GM23248 (cell line): ENCODE measurements at places on chromosomes 7 and 10. TPM values are rescaled to one million over a fixed set of nuclear protein-coding genes. Genes with fewer than 3 reads are reported as not detected.

The ZNF727 gene
- total RNA-seq, result not detected in 2 replicates

The SPDYE2 gene
- total RNA-seq, result not detected in 2 replicates

The POLR2J gene
- total RNA-seq, result 11.3 and 15.5 TPM in 2 replicates

The NXPH1 gene
- total RNA-seq, result not detected in 2 replicates

The DRGX gene
- not detected in 2 replicates for total RNA-seq

DNA sequence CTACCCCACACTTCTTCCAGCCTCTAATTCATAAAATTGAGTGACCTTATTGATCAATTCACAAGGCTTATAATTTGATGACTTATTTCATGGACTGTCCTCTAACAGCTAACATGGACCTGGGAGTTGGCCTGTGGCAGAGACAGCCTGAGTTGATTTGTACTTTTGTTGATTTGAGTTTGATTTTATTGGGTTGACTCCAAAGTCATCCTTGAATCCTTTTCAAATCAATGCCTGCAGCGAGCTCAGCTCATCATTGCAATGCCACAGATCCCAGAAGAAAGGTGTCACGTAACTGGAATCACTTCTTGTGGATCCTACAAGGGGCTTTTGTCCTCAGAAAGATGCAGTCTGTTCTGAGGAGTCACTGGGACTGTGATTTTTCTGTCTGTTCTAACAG, 138.0 kb downstream of the CAMK1D start:
- no peak overlapping the region for H3K27ac ChIP-seq
- no peaks in the 10 kb centered on the region for H3K36me3 ChIP-seq
- no peaks in the 10 kb centered on the region for H3K4me1 ChIP-seq
- H3K4me3 ChIP-seq, result no peak overlapping the region

GRCh38 chr10:71975087-71975870, 11.1 kb downstream of the CHST3 start:
- peak overlapping the region; percentile 90 for H3K27ac ChIP-seq
- H3K27me3 ChIP-seq, result no peaks in the 10 kb centered on the region
- H3K36me3 ChIP-seq, result no peaks in the 10 kb centered on the region
- H3K4me1 ChIP-seq, result peaks cover 78% of the 10 kb centered on the region
- DNase-seq, result peak; percentile 71

GRCh38 chr7:150378115-150378852, 846 bp upstream of the ZNF775 start:
- no peaks in the 10 kb centered on the region for H3K27me3 ChIP-seq
- H3K36me3 ChIP-seq, result 0 out of 2 replicates have a peak, but pooled peaks cover 2% of the 10 kb centered on the region
- H3K27ac ChIP-seq, result peak overlapping the region; percentile 45
- peaks cover 8% of the 10 kb centered on the region; the same call in 1 of the 2 replicates for H3K4me1 ChIP-seq
- peak; percentile 70 for DNase-seq

DNA sequence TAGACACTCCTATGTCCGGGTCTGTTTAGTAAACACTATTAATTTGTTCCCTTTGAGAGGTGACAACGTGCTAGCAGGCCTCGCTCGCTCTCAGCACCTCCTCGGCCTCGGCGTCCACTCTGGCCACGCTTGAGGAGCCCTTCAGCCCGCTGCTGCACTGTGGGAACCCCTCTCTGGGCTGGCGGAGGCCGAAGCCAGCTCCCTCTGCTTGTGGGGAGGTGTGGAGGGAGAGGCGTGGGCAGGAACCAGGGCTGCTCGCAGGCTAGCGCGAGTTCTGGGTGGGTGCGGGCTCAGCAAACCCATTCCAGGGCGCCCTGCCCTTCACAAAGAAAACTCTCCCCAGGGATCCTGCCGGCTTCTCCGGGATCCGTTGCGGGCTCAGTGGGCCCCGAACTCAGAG, 144.4 kb upstream of the CDCA7L start:
- H3K27ac ChIP-seq, result no peak overlapping the region
- no peak for DNase-seq
- H3K4me3 ChIP-seq, result no peak overlapping the region

DNA sequence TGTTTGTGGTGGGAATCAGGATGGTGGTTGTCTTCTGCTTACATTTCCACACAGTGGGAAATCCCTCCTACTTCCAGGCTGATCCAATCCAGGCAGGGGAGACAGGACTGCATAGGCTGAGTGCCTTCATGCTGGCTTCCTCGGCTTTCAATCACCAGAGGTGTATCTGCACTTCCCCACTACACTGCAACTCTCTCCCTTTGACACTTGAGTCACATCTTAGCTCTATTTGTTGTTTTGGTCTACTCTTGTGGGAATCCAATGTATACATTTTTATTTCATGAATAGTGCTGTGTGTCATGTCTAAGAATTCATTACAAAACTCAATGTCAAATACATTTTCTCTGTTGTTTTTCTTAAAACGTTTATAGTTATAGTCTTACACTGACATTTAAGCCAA, 735.6 kb downstream of the XPNPEP1 start:
- H3K36me3 ChIP-seq, result no peaks in the 10 kb centered on the region
- no peaks in the 10 kb centered on the region; the same call in 1 of the 2 replicates for H3K27me3 ChIP-seq
- DNase-seq, result no peak
- H3K4me3 ChIP-seq, result no peak overlapping the region
- H3K27ac ChIP-seq, result no peak overlapping the region

DNA sequence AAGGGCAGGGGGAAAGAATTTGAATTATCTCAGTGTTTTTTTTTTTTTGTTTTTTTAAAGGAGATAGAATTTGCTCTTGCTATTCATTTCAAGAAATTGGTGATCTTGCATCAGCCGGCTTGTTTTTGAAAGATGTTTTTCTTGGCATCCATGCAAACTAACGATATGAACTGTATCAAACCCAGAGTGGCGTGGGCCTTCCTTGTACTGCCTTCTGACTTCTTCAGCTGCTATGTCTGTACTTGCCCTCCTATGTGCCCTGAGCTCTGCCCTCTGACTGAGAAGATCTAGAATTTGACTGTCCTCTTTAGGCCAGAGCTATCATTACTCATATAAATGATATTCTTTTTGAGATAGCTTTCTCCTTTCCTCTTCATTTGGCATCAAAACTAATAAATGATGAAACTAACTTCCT, 183.1 kb downstream of the EXOC4 start:
- H3K27ac ChIP-seq, result peak overlapping the region; percentile 79
- no peaks in the 10 kb centered on the region for H3K27me3 ChIP-seq
- DNase-seq, result peak; percentile 74
- H3K36me3 ChIP-seq, result no peaks in the 10 kb centered on the region
- peaks cover 33% of the 10 kb centered on the region for H3K4me1 ChIP-seq

- no peaks in the 10 kb centered on the region for H3K36me3 ChIP-seq
- H3K4me1 ChIP-seq, result peaks cover 13% of the 10 kb centered on the region
- peak; percentile 84 for DNase-seq
- H3K27ac ChIP-seq, result no peak overlapping the region
Measured at GRCh38 chr10:107442035-107442505, 277.6 kb upstream of the SORCS1 start.

GRCh38 chr7:79406371-79406770, 47.1 kb downstream of the MAGI2 start:
- no peak for DNase-seq
- peaks cover 15% of the 10 kb centered on the region for H3K4me1 ChIP-seq
- H3K36me3 ChIP-seq, result no peaks in the 10 kb centered on the region
- H3K27ac ChIP-seq, result no peak overlapping the region

- H3K4me3 ChIP-seq, result no peak overlapping the region
- no peaks in the 10 kb centered on the region for H3K27me3 ChIP-seq
- no peaks in the 10 kb centered on the region for H3K36me3 ChIP-seq
- peak; percentile 48 for DNase-seq
Measured at GRCh38 chr10:91540733-91541132, 92.1 kb downstream of the PPP1R3C start.
